Activated CD4-positive, alpha-beta T cell treated with anti-CD3 and anti-CD28 coated beads for 4 hours (primary cell): ENCODE measurements at places on chromosomes 3 and 15.

DNA sequence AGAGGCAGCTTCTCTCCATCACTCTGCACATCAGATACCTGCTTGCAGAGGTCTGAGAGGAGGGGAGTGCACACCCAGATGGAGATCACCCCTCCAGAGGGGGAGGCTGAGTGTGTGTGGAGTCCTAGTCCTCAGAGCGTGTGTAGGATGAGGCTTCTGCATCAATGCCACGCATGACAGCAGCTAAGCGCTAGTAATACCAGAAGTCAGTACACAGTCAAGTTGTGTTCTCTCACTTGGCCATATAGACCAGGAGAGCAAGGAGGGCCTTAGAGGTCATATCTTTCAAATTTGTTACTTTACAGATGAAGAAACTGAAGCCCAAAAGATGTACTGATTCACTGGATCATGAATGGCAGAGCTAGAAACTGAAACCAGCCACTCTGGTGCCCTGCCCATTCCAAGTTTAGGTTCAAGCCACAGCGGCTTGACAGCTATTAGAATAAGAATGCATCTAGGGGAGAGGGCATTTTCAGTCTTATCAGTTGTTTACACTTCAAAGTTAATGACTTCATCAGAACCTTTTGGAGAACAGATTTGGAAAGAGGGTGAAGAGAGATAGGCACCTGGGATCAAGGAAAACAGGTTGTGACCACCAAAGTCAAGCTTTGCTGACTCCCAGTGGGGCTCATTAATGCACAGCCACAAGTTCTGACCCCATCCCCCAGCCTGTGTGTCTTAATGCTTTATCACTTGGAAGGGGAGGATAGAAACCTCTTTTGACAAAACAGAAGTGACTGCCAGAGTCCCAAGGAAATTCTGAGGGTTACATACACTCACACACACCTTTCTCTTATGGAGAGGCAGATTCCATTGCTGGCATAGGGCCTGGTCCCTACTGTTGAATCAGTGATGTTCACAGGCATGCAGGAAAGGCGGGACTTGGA lies 310.3 kb downstream of the CHST2 start:
- no peak for DNase-seq

- no peak for DNase-seq
These were observed 60.0 kb upstream of the SYN2 start for GRCh38 chr3:11944052-11944673.

- DNase-seq: no peak
These were observed 985 bp downstream of the VPS13C start for GRCh38 chr15:62059108-62059815.

- DNase-seq: no peak
These were observed 43.0 kb downstream of the NEK10 start for GRCh38 chr3:27326202-27326601.

GRCh38 chr3:124920718-124921117 lies 13.8 kb downstream of the MUC13 start:
- no peak for DNase-seq

DNA sequence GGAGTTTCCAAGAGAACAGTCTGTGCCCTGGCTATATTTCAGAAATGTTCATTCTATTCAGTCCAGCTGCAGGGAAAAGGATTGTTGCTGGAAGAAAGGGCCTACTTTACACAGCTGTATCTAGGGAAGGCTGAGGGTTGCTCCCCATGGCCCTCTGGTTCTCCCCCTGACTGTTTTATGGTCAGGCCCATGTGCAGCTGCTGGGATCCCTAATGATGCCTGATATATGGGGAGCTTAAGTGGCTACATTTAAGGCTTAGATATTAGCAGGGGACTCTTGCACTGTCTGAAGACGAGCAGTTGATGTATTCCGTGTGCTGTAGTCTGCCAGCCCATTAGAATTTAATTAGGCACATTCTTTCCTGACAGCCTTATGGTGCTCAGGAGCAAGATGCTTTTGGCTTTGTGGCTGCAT lies 72.0 kb downstream of the FAM43A start:
- DNase-seq: no peak

DNA sequence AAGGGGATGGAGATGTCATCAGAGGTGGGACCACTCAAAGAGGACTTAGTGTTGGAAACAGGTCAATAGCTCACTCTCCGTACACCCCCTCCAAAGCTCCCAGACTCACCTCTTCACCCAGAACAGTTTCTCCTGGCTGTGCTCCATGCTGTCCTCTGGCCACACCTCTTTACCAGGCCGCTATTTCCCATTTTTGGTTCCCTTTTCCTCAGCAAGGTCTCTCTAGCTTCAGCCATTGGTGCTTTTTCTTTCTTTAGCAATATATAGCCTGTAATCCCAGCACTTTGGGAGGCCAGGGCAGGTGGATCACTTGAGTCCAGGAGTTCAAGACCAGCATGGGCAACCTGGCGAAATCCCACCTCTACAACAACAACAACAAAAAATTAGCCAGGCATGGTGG lies 123.6 kb upstream of the SMAD3 start:
- DNase-seq: no peak

DNA sequence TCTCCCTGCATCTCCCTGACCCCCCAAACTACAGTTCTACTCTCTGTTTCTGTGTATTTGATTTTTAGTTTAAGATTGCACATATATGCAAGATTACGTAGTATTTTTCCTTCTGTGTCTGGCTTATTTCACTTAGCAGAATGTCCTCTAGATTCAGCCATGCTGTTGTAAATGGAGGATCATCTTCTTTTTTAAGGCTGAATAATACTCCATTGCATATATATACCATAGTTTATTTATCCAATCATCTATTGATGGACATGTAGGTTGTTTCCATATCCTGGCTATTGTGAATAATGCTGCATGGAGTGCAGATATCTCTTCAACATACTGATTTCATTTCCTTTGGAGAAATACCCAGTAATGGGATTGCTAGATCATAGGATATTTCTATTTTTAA lies 70.8 kb downstream of the RFTN1 start:
- no peak for DNase-seq

- no peak for DNase-seq
These were observed 242.8 kb downstream of the ZNF385D start for GRCh38 chr3:21508246-21508645.

DNA sequence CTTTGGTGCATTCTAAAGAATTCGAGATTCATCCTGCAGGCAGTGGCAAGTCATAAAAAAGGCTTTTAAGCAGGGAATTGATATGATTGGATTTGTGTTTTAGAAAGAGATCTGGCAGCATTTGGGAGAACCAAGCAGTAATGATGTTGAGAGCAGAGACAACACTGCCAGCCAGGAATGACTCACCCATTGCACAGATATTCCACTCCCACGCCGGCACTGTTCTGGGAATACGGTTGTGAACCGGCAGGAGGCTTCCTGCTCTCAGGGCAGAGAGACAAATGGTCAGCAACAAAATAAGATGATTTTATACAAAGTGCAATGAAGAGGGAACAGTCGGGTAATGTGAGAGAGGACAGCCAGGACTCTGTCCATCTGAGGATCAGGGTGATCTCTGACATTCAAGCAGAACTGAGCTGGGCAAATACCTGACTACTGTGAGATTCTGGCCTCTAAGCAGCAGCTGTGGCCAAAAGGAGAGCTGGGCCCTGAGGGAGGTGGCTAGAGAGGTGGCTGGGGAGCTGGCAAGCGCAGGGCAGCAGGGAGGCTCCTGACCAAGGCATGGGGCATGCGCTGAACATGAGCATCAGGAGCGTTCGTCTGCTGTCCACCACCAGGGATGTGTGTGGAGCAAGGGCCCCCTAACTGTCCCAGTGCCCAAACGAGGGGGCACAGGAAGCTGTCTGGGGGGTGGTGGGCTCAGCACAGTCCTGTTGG lies 56.1 kb upstream of the PLXNA1 start:
- DNase-seq: no peak

- DNase-seq: no peak
These were observed 56.7 kb upstream of the CMTM8 start for GRCh38 chr3:32181796-32182195.

DNA sequence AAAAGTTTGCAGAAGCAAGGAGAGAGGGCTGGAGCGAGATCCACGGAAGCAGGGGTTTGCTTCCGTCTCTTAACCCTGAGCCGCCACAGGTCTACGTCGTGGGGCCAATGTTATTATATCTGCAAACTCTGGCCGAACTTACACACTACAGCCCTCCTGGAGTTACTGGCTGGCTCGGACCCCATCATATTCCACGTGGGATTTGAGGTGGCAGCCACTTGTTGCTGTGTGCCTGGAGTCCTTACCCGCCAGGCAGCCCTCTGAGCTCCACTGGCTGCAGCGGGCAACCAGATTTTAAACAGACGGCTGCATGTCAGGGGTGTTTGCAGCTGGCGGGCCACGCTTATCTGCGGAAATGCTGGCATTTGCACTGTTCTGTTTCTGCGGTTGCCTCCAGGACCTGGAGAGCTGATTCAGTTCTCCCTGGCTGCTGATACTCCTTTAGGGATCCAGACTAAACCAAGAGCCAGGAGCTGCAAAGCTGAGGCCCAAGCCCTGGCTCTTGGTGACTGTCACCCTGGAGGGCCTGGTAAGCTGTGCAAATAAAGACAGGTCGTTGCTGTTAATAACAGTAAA lies 34.7 kb downstream of the TM2D3 start:
- no peak for DNase-seq

- no peak for DNase-seq
These were observed 299.9 kb downstream of the UACA start for GRCh38 chr15:70463453-70463834.

DNA sequence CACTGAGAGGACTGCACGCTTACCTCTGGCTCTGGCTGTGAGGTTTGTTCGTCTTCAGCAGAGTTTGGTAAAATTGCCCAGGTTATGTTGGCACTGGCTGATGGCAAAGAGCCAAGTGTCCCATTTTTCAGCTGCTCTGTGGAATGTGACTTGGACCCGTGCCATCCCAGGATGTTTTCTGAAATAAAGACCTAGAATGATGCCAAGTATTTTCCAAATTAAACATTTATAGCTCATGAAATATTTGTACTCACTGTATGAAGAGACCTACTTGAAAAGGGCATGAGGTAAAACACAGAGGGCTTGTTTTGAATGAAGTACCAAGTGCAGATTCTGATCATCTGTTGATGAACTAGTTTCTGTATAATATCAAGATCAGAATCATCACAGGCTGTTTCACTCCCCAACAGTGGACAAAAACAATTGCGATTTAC lies 200.5 kb downstream of the STT3B start:
- no peak for DNase-seq

DNA sequence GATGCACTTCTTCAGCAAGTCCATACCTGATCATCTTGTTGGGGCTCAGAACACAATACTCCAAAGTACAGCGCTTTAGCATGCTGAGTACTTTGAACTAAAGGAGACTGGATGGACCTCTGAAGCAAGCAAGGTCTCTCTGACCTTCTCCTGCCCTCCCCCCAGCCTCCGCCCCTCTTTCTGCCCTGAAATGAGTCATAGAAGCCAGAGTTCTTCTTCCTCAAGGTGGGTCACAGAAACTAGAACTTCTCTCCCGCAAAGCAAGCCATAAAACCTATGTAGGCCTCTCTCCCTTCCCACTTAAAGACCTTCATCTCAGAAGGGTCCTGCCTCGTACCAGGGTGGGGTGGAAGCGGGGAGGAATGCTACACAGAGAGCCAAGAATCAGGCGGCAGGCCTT lies 230.5 kb upstream of the PROK2 start:
- DNase-seq: no peak
